ENCODE measurements at places on chromosomes 3 and 15.
A peak's percentile ranks its signal among the peaks of the same experiment; 100 is the strongest.

GRCh38 chr15:55197362-55197705 lies 593 bp upstream of the RSL24D1 start:
- peaks cover 16% of the 10 kb centered on the region for H3K36me3 ChIP-seq
- H3K27me3 ChIP-seq: no peaks in the 10 kb centered on the region
- DNase-seq: no peak
- H3K27ac ChIP-seq: no peak overlapping the region
- peaks cover 15% of the 10 kb centered on the region for H3K4me1 ChIP-seq

GRCh38 chr3:108838436-108838835 lies 15.8 kb downstream of the TRAT1 start:
- peak overlapping the region; percentile 93 for H3K27ac ChIP-seq
- no peak for DNase-seq
- H3K4me3 ChIP-seq: peak overlapping the region; percentile 65
- peaks cover 84% of the 10 kb centered on the region for H3K4me1 ChIP-seq
- H3K27me3 ChIP-seq: no peaks in the 10 kb centered on the region
- H3K36me3 ChIP-seq: peaks cover 47% of the 10 kb centered on the region

DNA sequence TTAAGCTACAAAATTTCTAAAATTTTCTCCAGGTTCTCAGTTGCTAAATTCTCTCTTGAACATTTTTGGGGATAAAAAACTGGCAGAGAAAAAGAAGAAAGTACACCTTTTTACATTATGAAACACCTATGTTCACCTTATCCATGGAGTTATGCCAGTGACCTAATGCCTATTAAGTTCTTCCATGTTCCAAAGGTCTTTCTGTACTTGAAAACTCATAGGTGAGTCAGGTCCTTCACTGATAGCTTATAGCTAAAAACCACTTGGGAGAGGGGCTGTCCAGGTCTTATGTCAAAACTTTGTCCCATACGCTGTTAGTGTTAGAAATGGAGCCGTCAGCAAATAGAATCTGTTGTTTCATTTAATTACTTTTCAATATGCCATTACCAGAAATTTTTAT lies 487.5 kb upstream of the TPRG1 start:
- no peaks in the 10 kb centered on the region for H3K27me3 ChIP-seq
- peaks cover 2% of the 10 kb centered on the region for H3K36me3 ChIP-seq
- no peak overlapping the region for H3K27ac ChIP-seq
- H3K4me1 ChIP-seq: peaks cover 45% of the 10 kb centered on the region
- H3K4me3 ChIP-seq: no peak overlapping the region
- no peak for DNase-seq

DNA sequence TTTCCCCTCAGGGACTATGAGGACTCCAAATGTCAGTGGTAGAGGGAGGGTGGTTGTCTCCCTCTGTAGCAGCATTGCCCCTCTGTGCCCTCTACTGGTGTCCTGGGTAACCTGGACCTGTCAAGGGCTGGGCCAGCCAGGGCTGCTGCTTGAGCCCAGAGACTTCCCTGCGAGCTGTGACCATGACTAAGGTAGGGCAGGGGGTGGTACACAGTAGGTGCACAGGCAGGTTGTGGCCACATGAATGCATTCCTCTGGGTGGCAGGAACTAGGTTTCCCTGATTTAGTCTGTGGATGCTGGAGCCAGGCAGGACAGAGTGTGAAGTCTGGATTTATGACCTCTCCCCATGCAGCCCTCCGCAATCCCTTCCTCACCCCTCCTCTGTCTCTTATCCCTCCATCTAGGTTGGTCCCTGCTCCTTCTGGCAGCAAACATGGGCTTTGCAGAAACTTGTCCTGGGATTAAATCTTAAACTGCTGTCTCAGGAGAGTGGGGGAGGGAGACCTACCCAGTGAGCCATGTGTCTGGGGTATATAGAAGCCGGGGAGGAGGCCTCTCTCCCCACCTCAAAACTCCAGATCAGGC lies 8.7 kb upstream of the SEMA3F start:
- H3K4me3 ChIP-seq: no peak overlapping the region
- DNase-seq: no peak
- H3K27me3 ChIP-seq: no peaks in the 10 kb centered on the region
- peaks cover 1% of the 10 kb centered on the region for H3K36me3 ChIP-seq
- no peaks in the 10 kb centered on the region for H3K4me1 ChIP-seq
- no peak overlapping the region for H3K27ac ChIP-seq

- no peak overlapping the region for H3K27ac ChIP-seq
- peaks cover 17% of the 10 kb centered on the region for H3K36me3 ChIP-seq
- DNase-seq: no peak
- H3K27me3 ChIP-seq: no peaks in the 10 kb centered on the region
These were observed 4.3 kb upstream of the COPG1 start for GRCh38 chr3:129245141-129245540.

DNA sequence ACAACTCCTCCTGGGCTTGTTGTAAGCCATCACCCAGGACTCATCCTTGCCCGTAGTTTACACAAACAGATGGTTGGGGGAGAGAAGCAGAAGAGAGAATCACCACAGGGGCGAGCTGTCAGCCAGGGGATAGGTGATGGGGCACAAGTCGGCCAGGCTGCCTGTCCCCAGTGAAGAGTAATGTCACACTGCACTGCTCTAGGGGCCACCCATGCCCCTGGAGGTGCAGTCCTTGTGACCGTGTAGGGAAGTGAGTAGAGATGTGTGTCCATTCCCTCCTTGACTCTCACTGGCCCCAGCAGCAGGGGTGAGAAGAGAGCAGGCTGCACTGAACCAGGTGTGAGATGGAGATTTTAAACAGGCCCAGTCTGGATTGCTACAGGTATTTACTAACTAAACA lies 17.1 kb upstream of the PRSS50 start:
- no peaks in the 10 kb centered on the region for H3K36me3 ChIP-seq
- no peak for DNase-seq
- no peak overlapping the region for H3K4me3 ChIP-seq
- no peak overlapping the region for H3K27ac ChIP-seq
- no peaks in the 10 kb centered on the region for H3K4me1 ChIP-seq

DNA sequence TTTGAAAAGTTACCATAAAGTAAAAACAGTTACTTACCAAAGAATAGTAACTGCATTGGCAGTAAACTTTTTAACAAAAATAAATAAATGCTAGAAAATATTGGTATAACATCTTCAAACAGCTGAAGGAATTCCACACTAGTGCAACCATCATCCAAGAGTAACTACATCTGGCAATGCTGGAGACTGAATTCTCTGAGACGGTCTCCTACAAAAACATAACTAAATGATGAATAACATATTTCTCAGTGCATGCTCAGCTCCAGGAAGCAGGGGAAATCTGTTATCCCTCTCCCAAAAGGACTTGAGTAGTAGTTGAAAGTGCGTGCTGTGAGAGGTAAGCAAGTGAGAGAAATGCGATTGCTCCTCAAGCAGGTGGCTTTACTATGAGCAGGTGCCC lies 526.8 kb upstream of the CCDC54 start:
- H3K36me3 ChIP-seq: peaks cover 2% of the 10 kb centered on the region
- no peaks in the 10 kb centered on the region for H3K4me1 ChIP-seq
- H3K27ac ChIP-seq: no peak overlapping the region

GRCh38 chr3:167445491-167445890 lies 28.4 kb downstream of the SERPINI2 start:
- H3K36me3 ChIP-seq: peaks cover under 1% of the 10 kb centered on the region
- H3K4me1 ChIP-seq: no peaks in the 10 kb centered on the region
- no peak for DNase-seq
- H3K4me3 ChIP-seq: no peak overlapping the region
- no peaks in the 10 kb centered on the region for H3K27me3 ChIP-seq
- no peak overlapping the region for H3K27ac ChIP-seq

- no peak overlapping the region for H3K27ac ChIP-seq
- no peak overlapping the region for H3K4me3 ChIP-seq
- DNase-seq: no peak
These were observed 12.7 kb upstream of the CRABP1 start for GRCh38 chr15:78327466-78327865.

- H3K27ac ChIP-seq: no peak overlapping the region
- no peaks in the 10 kb centered on the region for H3K27me3 ChIP-seq
- H3K4me3 ChIP-seq: no peak overlapping the region
- H3K4me1 ChIP-seq: peaks cover 13% of the 10 kb centered on the region
- H3K36me3 ChIP-seq: peaks cover 17% of the 10 kb centered on the region
These were observed 36.3 kb downstream of the ASTE1 start for GRCh38 chr3:130990282-130990681.

DNA sequence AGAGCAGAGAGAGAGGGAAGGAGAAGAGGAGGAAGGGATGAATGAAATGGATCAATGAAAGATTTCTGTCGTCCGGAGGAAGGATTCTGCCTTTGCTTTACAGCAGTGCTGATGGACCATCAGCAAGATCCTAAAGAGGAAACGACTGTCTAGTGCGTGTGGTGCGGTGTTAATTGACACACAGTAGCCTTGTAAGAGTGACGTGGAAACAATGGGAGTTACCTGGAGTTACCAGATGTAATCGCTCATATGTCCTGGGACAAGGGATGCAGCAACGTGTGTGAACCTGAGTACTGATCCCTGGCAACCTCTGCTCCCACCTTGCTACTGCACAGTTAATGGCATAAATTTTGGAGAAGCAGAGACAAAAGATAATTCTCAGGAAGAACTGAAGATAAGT lies 62.6 kb upstream of the TPRG1 start:
- no peaks in the 10 kb centered on the region for H3K27me3 ChIP-seq
- H3K27ac ChIP-seq: no peak overlapping the region
- H3K4me1 ChIP-seq: no peaks in the 10 kb centered on the region
- H3K36me3 ChIP-seq: no peaks in the 10 kb centered on the region
- no peak for DNase-seq

DNA sequence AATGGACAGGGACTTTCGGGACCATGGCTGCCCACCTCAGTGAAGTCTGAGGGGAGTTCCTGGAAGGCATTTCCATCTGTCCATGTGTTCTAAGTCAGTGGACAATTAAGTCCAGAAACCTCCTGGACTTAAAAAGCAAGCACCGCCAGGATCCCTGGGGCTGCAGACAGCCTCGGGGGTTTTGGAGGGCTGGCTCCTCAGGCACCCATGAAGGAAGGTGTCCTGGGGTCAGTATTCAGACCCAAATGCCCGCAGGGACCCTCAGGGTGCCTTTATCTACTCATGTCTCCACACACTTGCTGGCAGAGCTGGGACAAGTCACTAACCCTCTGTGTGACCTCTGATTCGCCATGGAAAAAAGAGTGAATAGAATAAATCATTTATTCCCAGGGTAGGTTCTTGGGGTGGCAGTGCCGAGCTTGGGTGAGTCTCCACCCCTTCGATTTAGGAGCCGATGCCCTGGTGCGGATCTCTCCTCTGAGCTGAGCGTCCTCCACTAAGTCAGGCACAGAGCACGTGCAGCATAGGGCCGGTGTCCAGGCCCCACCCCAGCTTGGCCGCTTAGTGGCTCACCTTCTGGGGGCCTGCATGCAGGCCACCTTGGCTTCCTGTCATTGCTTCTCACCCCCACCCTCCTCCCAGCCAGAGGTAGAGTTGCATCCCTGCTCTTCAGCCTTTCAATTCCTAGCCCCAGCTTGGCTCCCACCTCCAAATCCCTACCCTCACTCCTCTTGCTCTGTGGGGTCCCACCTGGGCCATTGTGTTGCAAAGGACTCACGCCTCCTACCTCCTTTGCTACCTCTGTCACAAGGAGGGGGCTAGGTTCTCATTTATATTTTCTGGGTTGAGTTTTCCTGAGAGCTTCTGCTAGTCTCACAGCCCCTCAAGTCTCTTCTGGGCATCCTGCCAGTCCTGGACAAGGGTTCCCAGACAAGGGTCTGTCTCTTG lies 19.9 kb downstream of the SLC6A6 start:
- DNase-seq: no peak
- H3K36me3 ChIP-seq: peaks cover 15% of the 10 kb centered on the region
- H3K27me3 ChIP-seq: no peaks in the 10 kb centered on the region
- peak overlapping the region; percentile 73 for H3K4me3 ChIP-seq

- no peak overlapping the region for H3K4me3 ChIP-seq
- H3K27me3 ChIP-seq: no peaks in the 10 kb centered on the region
- no peak for DNase-seq
- no peaks in the 10 kb centered on the region for H3K4me1 ChIP-seq
- no peak overlapping the region for H3K27ac ChIP-seq
- H3K36me3 ChIP-seq: peaks cover 38% of the 10 kb centered on the region
These were observed 19.9 kb upstream of the ALPK3 start for GRCh38 chr15:84797212-84797611.

GRCh38 chr3:151145713-151146070 lies 57.3 kb downstream of the GPR171 start:
- H3K27me3 ChIP-seq: no peaks in the 10 kb centered on the region
- DNase-seq: no peak
- H3K36me3 ChIP-seq: no peaks in the 10 kb centered on the region
- H3K4me3 ChIP-seq: no peak overlapping the region
- no peaks in the 10 kb centered on the region for H3K4me1 ChIP-seq

Data from central memory CD8-positive, alpha-beta T cell (primary cell).